ENCODE measurements at places on chromosomes 5 and 9. TPM values are rescaled to one million over a fixed set of nuclear protein-coding genes. Genes with fewer than 3 reads are reported as not detected.
A peak's percentile ranks its signal among the peaks of the same experiment; 100 is the strongest.

DNA sequence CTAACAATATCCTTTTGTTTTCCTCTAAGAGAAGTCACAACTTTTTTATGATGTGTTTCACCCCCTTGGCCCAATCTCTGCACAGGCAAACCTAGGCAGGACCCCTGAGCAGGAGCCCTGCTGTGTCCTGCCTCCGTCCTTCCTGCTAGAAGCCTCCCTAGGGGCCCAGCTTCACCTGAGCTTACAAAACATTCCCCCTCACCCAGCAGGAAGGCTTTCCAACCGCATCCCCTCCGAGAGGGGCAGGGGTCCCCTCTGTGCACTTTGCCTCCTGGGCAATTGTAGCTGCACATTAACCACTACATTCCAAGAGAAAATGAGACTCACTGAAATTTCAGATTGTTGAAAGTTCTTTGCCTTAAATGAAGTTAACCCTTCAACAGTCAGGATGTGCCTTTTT is 176.2 kb downstream of the IRX2 start:
- no peak for DNase-seq

DNA sequence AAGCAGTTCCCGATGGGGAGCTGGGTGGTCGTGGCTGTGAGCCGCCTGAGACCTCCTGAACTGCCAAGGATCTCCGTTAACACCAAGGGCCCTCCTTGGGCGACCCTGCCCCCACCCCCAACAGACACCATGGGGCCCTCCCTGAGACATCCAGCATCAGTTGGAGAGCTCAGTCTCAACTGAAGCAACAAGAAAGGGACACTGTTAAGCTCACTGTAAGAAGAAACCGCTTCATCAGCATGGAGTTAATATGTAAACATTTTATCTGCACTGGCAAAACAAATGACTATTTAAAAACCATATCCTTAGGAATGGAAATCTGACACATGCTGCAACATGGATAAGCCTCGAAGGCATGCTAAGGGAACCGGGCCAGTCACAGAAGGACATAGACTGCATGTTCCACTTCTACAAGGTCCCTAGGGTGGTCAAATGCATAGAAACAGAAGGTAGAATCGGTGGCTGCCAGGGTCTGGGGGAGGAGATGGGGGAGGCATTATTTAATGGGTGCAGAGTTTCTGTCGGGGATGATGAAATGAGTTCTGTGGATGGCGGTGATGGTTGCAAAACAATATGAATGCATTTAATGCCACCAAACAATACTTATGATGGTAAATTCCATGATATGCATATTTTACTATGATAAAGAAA is 47.4 kb downstream of the ROR2 start:
- DNase-seq, result no peak

- DNase-seq, result peak; percentile 72
Measured at GRCh38 chr9:89606624-89607311, 2.0 kb downstream of the GADD45G start.

DNA sequence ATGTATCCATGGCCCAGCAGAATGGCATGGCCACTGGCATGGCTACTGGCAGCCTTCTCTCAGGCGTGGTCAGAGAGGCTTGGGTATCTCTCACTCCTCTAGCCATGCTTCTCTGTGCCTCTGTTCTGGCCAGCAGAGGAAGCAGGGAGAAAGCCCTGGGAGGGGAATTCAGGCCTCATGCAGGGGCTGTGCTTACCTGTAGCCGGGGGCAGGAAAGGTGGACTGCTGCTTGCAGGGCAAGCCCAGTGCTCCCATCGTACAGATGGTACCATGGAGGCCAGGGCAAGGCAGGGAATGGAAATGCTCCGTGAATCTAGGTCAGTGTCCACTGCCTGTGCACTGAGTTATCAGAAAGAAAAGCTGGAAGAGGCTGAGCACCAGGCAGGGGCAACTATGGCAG is 2.7 kb downstream of the OR13J1 start:
- DNase-seq, result no peak

DNA sequence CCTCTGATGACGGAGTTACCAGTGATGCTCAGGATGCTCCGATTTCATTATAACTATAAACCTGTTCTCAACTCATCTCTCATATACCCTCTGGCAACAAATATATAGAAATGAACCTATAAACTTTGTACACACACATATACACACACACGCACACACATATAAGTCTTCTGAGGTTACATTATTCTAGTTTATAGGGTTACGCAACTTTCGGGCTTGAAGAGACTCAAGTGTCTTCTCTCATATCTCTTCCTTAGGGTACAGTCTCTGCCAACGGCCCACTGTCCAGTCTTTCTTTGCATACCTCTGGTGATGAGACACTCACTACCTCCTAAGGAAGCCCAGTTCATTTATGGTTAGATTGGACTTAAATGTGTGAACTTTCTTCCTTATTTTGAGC is 69.4 kb upstream of the TBC1D2 start:
- DNase-seq, result no peak

DNA sequence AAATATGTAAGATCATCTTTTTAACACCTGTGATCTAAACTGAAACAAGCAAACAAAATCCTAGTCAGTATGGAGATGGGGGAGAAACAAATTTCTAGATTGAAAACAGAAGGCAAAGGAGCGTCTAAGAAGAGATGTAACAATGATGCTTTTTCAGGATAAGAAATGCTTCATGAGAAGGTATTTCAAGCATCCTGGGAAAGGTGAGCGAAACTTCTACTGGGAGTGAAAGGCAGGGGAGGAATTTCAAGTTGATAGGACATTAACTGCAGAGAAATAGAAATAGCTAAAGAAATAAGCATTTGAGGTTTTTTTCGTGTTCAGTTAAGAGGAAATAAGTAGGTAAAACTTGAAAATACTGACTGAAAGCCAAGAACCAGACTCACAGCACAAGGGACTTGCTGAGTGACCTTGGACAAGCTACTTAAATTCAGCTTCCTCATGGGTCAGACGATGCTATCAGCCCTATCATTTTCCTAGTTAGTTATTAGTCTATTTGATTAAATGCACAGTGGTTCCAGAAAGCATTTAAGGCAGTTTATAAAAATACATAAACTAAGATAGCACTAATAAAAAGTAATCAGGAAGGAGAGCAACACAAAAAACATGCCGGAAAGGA is 406.3 kb downstream of the PDE4D start:
- no peak for DNase-seq

GRCh38 chr9:127898433-127899127 is 823 bp downstream of the ST6GALNAC6 start:
- DNase-seq, result no peak

NIPSNAP3A gene
- total RNA-seq, result 29.9 TPM
